ENCODE measurements at places on chromosomes 2 and 18. TPM values are rescaled to one million over a fixed set of nuclear protein-coding genes. Genes with fewer than 3 reads are reported as not detected.

The ANXA4 gene
- total RNA-seq: 237 TPM

The KLHL29 gene
- total RNA-seq: not detected

The NYAP2 gene
- total RNA-seq: not detected

GRCh38 chr18:51399491-51400122 is 202.1 kb upstream of the MEX3C start:
- no peak for DNase-seq
- no peak overlapping the region for H3K27ac ChIP-seq
- H3K4me1 ChIP-seq: no peaks in the 10 kb centered on the region

- DNase-seq: no peak
- H3K4me1 ChIP-seq: no peaks in the 10 kb centered on the region
- H3K36me3 ChIP-seq: no peaks in the 10 kb centered on the region
- no peak overlapping the region for H3K4me3 ChIP-seq
Observed at GRCh38 chr2:59322870-59323269, 1081.7 kb upstream of the FANCL start.

DNA sequence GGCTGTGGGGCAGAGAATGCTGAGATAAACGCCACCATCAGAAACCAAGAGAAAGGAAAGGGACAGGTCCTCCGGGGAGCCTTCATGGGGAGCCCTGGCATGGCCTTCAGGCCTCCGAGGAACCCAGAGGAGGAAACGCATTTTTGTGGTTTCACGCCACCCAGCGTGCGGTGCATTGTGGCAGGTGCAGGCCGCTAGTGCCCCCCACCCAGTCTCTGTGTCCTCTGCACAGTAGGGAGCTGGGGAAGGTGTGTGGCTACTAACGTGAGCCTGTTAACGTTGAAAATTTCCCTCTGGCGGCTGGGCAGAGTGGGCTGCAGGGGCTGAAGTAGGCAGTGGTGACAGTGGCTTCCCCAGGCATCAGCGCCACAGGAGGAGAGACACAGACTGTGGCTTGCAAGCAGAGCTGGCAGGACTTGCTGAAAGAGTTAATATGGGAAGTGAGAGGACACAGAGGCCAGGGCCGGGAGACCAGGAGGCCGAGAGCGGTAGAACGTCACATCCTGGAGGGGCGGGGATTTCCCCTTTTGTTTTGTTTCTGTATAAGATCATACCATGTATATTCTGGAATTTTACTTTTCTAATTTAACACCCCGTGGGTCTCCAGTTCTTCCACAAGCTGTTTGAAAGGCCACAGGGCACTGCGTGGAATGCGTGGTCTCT is 166.9 kb downstream of the GBX2 start:
- no peak overlapping the region for H3K4me3 ChIP-seq
- H3K27me3 ChIP-seq: no peaks in the 10 kb centered on the region
- no peaks in the 10 kb centered on the region for H3K36me3 ChIP-seq
- no peak overlapping the region for H3K27ac ChIP-seq
- DNase-seq: no peak

DNA sequence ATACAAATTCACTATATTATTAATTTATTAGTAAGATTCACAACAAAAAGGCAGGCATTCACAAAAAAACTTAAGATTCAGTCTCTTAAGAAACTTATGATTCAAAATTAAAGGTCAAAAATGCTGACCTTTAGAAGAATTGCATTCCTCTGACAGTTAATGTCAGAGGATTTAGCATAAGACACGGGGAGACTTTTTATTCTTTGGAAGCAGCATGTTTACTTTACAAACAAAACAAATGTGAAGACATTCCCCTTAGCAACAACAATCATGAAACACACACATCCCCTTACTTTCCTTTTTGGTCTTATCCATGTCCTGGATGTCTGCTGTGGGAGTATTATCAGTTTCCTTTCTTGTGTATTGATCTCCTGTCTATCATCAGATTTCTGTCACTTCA is 117.1 kb downstream of the RAD51AP2 start:
- no peak overlapping the region for H3K27ac ChIP-seq
- no peak overlapping the region for H3K4me3 ChIP-seq
- no peak for DNase-seq

- 0 out of 2 replicates have a peak, but pooled peaks cover 6% of the 10 kb centered on the region for H3K4me1 ChIP-seq
- no peaks in the 10 kb centered on the region for H3K27me3 ChIP-seq
- no peak overlapping the region for H3K4me3 ChIP-seq
- peak; percentile 53 for DNase-seq
Observed at GRCh38 chr2:227890495-227891079, 19.2 kb downstream of the DAW1 start.

GRCh38 chr2:55158111-55158814 is 73.8 kb downstream of the CLHC1 start:
- DNase-seq: no peak
- H3K4me1 ChIP-seq: peaks cover 62% of the 10 kb centered on the region
- no peak overlapping the region for H3K27ac ChIP-seq
- H3K4me3 ChIP-seq: no peak overlapping the region

GRCh38 chr2:176177580-176178037 is 10.9 kb upstream of the HOXD1 start:
- H3K36me3 ChIP-seq: peaks cover 43% of the 10 kb centered on the region
- no peak overlapping the region for H3K27ac ChIP-seq
- H3K4me1 ChIP-seq: peaks cover 33% of the 10 kb centered on the region
- DNase-seq: no peak
- H3K27me3 ChIP-seq: no peaks in the 10 kb centered on the region

GRCh38 chr2:143142598-143142997 is 13.4 kb downstream of the ARHGAP15 start:
- no peaks in the 10 kb centered on the region for H3K36me3 ChIP-seq
- H3K4me1 ChIP-seq: no peaks in the 10 kb centered on the region
- H3K4me3 ChIP-seq: no peak overlapping the region
- DNase-seq: no peak
- no peaks in the 10 kb centered on the region for H3K27me3 ChIP-seq

- no peaks in the 10 kb centered on the region for H3K27me3 ChIP-seq
- H3K27ac ChIP-seq: no peak overlapping the region
- DNase-seq: no peak
- H3K36me3 ChIP-seq: peaks cover 52% of the 10 kb centered on the region
- H3K4me3 ChIP-seq: no peak overlapping the region
- H3K4me1 ChIP-seq: 0 out of 2 replicates have a peak, but pooled peaks cover 2% of the 10 kb centered on the region
Observed at GRCh38 chr2:233492078-233492477, 74.5 kb downstream of the USP40 start.

- H3K4me3 ChIP-seq: peak overlapping the region; percentile 100
- H3K27me3 ChIP-seq: peaks cover 6% of the 10 kb centered on the region
- H3K36me3 ChIP-seq: peaks cover 34% of the 10 kb centered on the region
- DNase-seq: no peak
Observed at GRCh38 chr2:27133195-27133875, 1.1 kb downstream of the PREB start.

DNA sequence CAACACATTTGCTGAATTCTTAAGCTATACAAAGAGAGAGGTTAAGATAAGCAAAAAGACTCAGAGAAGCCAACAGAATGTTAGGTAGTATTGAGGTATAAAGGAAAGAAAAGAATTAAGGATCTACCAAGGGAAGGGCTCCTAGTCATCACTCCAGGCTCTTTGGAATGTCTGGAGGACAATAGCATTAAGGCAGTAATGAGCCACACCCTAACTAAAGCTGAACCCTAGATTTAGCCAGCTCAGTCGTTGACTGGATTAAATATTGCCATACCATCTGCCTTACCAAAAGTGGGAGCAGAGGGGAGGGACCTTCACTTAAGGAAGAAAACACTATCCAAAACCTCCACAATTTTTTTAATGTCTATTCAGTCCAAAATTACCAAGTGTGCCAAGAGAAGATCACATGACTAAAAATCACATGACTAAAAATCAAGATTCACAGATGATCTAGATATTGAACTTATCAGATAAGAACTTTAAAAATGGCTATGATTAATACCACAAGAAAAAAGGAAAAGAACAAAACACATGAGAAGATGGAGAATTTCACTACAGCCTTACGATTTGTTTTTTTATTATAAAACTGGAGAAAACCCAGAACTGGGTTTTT is 59.7 kb downstream of the EXOC6B start:
- H3K27ac ChIP-seq: no peak overlapping the region
- DNase-seq: no peak
- H3K4me1 ChIP-seq: no peaks in the 10 kb centered on the region
- peaks cover 2% of the 10 kb centered on the region for H3K36me3 ChIP-seq

DNA sequence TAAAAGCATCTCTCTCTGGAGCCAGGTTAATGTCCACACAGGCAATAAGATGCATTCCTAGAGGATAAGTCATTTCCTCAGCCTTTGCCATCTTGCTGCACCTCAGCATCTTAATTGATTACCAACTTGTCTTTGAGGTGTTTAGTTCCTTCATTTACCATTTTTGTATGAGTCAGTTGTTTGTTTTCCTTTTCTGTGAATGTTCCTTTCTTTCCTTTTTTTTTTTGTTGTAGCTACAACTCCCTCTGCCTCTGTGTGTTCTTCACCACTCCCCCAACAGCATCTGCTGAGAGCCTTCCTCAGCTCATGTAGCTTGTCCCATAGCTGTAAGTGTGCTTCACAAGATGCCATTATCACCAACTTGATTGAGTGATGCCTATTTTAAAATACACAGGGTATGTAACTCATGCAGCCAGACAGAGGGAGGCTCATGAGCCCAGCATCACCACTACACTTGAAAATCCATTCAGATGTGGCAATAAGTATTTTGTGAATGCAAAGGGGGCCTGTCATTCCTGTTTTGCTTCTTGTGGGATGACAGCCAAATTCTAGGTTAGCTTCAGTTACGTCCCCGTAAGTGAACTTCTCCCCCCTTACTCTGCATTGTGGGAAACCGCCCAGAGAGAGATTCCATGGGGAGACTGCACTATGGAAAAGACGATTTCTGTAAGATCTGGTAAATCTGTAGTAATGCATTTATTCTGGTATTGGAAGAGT is 315.9 kb upstream of the ZEB2 start:
- DNase-seq: no peak
- H3K27me3 ChIP-seq: no peaks in the 10 kb centered on the region
- H3K4me1 ChIP-seq: no peaks in the 10 kb centered on the region
- H3K27ac ChIP-seq: no peak overlapping the region
